Breast epithelium (tissue), 4 donors: ENCODE measurements at places on chromosomes 3 and 15. TPM values are rescaled to one million over a fixed set of nuclear protein-coding genes. Genes with fewer than 3 reads are reported as not detected.

ANKUB1 gene
- not detected for total RNA-seq

GRCh38 chr3:120304616-120305015 lies 19.6 kb upstream of the GPR156 start:
- H3K36me3 ChIP-seq, result no peaks in the 10 kb centered on the region
- no peak overlapping the region for H3K4me3 ChIP-seq
- H3K27ac ChIP-seq, result no peak overlapping the region
- no peak for DNase-seq
- no peaks in the 10 kb centered on the region for H3K4me1 ChIP-seq
- no peaks in the 10 kb centered on the region for H3K27me3 ChIP-seq

GRCh38 chr15:47599806-47600205 lies 117.5 kb upstream of the SEMA6D start:
- H3K27me3 ChIP-seq, result no peaks in the 10 kb centered on the region
- H3K4me1 ChIP-seq, result no peaks in the 10 kb centered on the region
- no peaks in the 10 kb centered on the region for H3K36me3 ChIP-seq
- no peak for DNase-seq
- no peak overlapping the region for H3K4me3 ChIP-seq
- H3K27ac ChIP-seq, result no peak overlapping the region

- no peak overlapping the region for H3K4me3 ChIP-seq
- no peaks in the 10 kb centered on the region for H3K4me1 ChIP-seq
- no peaks in the 10 kb centered on the region for H3K27me3 ChIP-seq
- no peak for DNase-seq
- no peaks in the 10 kb centered on the region for H3K36me3 ChIP-seq
- no peak overlapping the region for H3K27ac ChIP-seq
These were observed 8.0 kb downstream of the TM6SF1 start for GRCh38 chr15:83115410-83115809.

DNA sequence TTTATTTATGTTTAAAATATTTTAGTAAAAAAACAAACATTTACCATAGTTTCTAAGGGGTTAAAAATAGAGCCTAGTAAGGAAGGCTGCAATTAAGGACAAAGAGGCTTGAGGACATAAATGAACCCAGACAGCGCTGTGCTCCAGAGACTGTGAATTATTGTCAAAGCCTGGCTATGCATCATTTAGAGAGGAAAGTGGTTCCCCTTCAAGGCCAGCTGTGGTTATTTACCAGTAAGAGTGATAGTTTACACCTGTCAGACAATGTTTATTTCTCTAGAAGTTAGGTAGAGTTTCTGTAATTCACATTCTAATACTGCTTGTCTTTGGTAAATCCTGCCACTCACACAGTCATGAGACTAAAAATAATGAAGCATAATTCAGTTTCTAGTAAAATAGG lies 32.4 kb upstream of the PIK3R4 start:
- no peaks in the 10 kb centered on the region for H3K27me3 ChIP-seq
- no peak overlapping the region for H3K27ac ChIP-seq
- no peak for DNase-seq
- H3K4me1 ChIP-seq, result no peaks in the 10 kb centered on the region
- no peaks in the 10 kb centered on the region for H3K36me3 ChIP-seq

- H3K4me1 ChIP-seq, result no peaks in the 10 kb centered on the region
- no peak overlapping the region for H3K4me3 ChIP-seq
- no peaks in the 10 kb centered on the region for H3K27me3 ChIP-seq
- H3K36me3 ChIP-seq, result no peaks in the 10 kb centered on the region
- no peak overlapping the region for H3K27ac ChIP-seq
These were observed 152.2 kb downstream of the NEK11 start for GRCh38 chr3:131178710-131179375.

ZPLD1 gene
- 0.33 TPM for total RNA-seq

- H3K27ac ChIP-seq, result no peak overlapping the region
- H3K36me3 ChIP-seq, result peaks cover 5% of the 10 kb centered on the region
- H3K27me3 ChIP-seq, result no peaks in the 10 kb centered on the region
These were observed 77.7 kb upstream of the LIMD1 start for GRCh38 chr3:45516829-45517228.

CFAP100 gene
- total RNA-seq, result not detected

GRCh38 chr15:33742306-33742705 lies 226.0 kb upstream of the CHRM5 start:
- DNase-seq, result no peak
- no peaks in the 10 kb centered on the region for H3K36me3 ChIP-seq
- H3K4me1 ChIP-seq, result no peaks in the 10 kb centered on the region

DNA sequence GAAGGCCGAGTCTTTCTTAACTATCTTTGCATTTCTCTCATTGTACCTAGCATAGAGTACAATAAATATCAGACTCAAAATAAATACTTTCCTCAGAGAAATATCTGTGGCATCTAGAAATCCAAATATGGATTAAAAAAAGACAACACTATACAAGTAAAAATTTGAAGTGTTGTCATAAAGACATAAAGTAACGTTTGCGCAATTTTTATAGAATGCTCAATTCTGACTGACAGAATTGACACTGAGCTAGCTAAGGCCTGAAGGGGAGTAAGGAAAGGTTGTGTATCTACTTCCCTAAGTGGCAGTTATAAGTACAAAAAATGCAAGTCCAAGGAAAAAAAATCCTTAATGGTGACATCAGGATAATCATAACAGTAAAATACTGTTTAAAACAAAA lies 1.1 kb downstream of the SEC11A start:
- no peaks in the 10 kb centered on the region for H3K36me3 ChIP-seq
- no peak overlapping the region for H3K27ac ChIP-seq
- no peaks in the 10 kb centered on the region for H3K4me1 ChIP-seq
- H3K27me3 ChIP-seq, result no peaks in the 10 kb centered on the region
- H3K4me3 ChIP-seq, result peak overlapping the region; percentile 83
- DNase-seq, result no peak

GRCh38 chr3:151891721-151892120 lies 18.3 kb downstream of the SUCNR1 start:
- no peaks in the 10 kb centered on the region for H3K27me3 ChIP-seq
- H3K27ac ChIP-seq, result no peak overlapping the region
- no peak for DNase-seq
- H3K4me3 ChIP-seq, result no peak overlapping the region

DNA sequence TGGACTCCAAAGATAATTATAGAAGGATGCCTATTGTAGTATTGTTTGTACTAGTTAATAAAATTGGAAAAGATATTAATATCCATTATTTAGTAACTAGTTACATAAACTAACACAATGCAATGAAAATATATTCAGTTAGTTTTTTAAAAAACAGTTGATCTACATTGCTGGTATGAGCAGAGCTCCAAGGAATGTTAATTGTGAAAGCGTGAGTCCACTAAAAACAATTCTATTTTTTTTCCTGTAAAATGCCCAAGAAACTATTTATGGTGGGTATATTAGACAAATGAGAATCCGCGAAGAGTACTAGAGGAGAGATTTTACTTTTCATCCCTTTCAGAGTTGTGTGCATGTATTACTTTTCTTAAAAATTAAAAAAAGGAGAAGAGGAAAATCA lies 104.3 kb downstream of the MCTP2 start:
- H3K27ac ChIP-seq, result no peak overlapping the region
- H3K36me3 ChIP-seq, result no peaks in the 10 kb centered on the region
- DNase-seq, result no peak
- no peaks in the 10 kb centered on the region for H3K27me3 ChIP-seq

- no peaks in the 10 kb centered on the region for H3K4me1 ChIP-seq
- H3K4me3 ChIP-seq, result no peak overlapping the region
- DNase-seq, result no peak
- H3K27ac ChIP-seq, result no peak overlapping the region
These were observed 156.0 kb downstream of the RPLP1 start for GRCh38 chr15:69608661-69609060.

- H3K27me3 ChIP-seq, result no peaks in the 10 kb centered on the region
- H3K36me3 ChIP-seq, result no peaks in the 10 kb centered on the region
- peaks cover 6% of the 10 kb centered on the region for H3K4me1 ChIP-seq
These were observed 11.8 kb downstream of the TOP2B start for GRCh38 chr3:25652921-25653320.

GRCh38 chr3:195224156-195224979 lies 46.6 kb downstream of the XXYLT1 start:
- no peaks in the 10 kb centered on the region for H3K27me3 ChIP-seq
- DNase-seq, result no peak
- no peaks in the 10 kb centered on the region for H3K36me3 ChIP-seq
- peak overlapping the region; percentile 57 for H3K27ac ChIP-seq
- H3K4me1 ChIP-seq, result no peaks in the 10 kb centered on the region
- no peak overlapping the region for H3K4me3 ChIP-seq

GRCh38 chr3:147405231-147406027 lies 914 bp downstream of the ZIC4 start:
- peaks cover 3% of the 10 kb centered on the region for H3K4me1 ChIP-seq
- H3K36me3 ChIP-seq, result no peaks in the 10 kb centered on the region
- no peak overlapping the region for H3K27ac ChIP-seq
- no peak for DNase-seq

DNA sequence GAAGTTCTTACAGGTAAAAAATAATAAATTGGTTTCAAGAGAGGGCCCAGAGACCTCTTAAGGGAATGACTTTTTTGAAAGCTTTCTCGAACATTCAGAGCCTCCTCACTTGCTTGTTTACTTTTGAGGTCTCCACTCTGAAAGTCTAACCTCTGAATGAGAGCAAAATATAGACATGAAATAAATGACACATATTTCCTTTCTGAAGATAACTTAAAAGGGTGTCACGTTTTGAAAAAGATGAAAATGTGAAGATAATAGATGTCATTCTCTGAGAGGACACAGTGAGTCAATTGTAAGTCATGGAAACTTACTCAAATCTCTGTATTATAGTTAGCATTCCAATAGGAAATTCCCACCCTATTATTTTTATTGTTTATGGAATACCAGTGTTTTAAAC lies 44.6 kb downstream of the HACD2 start:
- DNase-seq, result no peak
- no peaks in the 10 kb centered on the region for H3K27me3 ChIP-seq
- no peak overlapping the region for H3K4me3 ChIP-seq
- H3K27ac ChIP-seq, result no peak overlapping the region
- no peaks in the 10 kb centered on the region for H3K36me3 ChIP-seq

TPRG1 gene
- total RNA-seq, result 29.2 TPM

- H3K27me3 ChIP-seq, result no peaks in the 10 kb centered on the region
- H3K27ac ChIP-seq, result no peak overlapping the region
- no peaks in the 10 kb centered on the region for H3K4me1 ChIP-seq
- no peak overlapping the region for H3K4me3 ChIP-seq
- no peak for DNase-seq
- H3K36me3 ChIP-seq, result no peaks in the 10 kb centered on the region
These were observed 16.6 kb upstream of the PARP6 start for GRCh38 chr15:72288796-72289596.

DNA sequence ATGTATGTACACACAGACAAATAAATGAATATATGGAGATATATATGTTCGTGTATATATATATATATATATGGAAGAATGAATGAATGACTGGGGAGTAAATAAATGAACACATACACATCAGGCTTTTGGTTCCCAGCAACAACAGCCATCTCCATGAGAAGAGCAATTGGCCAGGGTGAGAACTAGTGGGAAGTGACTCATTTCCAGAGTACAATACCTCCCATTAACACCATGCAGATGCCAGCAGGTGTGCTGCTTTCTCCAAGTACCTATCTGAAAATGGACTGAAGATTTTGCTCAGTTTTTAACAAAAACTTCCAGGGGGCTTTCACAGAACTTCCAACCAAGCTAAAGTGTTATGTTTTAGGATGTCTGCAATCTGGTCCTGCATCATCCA lies 179.8 kb upstream of the SLC2A2 start:
- no peaks in the 10 kb centered on the region for H3K27me3 ChIP-seq
- no peaks in the 10 kb centered on the region for H3K36me3 ChIP-seq
- DNase-seq, result no peak
- no peak overlapping the region for H3K4me3 ChIP-seq
- H3K27ac ChIP-seq, result no peak overlapping the region
- no peaks in the 10 kb centered on the region for H3K4me1 ChIP-seq

GRCh38 chr15:84606653-84607120 lies 5.9 kb downstream of the ZSCAN2 start:
- no peaks in the 10 kb centered on the region for H3K4me1 ChIP-seq
- no peak overlapping the region for H3K27ac ChIP-seq
- no peak overlapping the region for H3K4me3 ChIP-seq
- no peaks in the 10 kb centered on the region for H3K27me3 ChIP-seq
- H3K36me3 ChIP-seq, result no peaks in the 10 kb centered on the region

DNA sequence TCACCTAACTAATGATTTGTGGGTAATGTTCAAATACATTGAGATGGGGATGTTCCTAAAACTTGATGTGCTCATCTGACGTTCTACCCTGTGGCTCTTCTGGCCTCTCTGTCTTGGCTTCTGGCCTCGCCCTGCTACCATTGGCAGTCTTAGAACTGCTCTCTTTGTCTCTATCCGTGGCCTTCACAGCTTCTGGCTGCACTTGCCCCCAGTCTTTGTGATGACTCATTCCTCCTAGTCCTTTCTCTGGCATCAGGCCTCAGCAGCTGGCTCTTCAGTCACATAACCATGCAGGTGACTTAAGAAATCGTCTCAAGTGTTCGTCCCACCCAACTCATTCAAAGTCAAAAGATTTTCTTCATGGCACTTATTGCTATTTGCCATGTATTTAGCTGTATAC lies 188.1 kb downstream of the BBX start:
- no peaks in the 10 kb centered on the region for H3K4me1 ChIP-seq
- H3K4me3 ChIP-seq, result no peak overlapping the region
- no peaks in the 10 kb centered on the region for H3K36me3 ChIP-seq
- no peak overlapping the region for H3K27ac ChIP-seq

DNA sequence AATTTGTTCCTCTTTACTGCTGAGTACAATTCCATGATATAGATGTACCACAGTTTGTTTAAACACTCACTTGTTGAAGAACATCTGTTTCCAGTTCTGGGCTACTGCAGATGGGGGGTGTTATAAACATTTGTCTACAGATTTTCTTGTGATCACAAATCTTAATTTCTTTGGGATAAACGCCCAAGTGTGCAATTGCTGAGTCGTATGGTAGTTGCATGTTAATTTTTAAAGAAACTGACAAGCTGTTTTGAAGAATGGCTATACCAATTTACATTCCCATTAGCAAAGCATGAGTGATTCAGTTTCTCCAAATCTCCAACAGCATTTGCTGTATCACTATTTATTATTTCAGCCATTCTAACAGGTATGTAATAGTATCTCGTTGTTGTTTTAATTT lies 242.0 kb upstream of the MRPL3 start:
- H3K27ac ChIP-seq, result no peak overlapping the region
- H3K4me1 ChIP-seq, result no peaks in the 10 kb centered on the region
- H3K27me3 ChIP-seq, result no peaks in the 10 kb centered on the region
- no peak overlapping the region for H3K4me3 ChIP-seq
- DNase-seq, result no peak

DNA sequence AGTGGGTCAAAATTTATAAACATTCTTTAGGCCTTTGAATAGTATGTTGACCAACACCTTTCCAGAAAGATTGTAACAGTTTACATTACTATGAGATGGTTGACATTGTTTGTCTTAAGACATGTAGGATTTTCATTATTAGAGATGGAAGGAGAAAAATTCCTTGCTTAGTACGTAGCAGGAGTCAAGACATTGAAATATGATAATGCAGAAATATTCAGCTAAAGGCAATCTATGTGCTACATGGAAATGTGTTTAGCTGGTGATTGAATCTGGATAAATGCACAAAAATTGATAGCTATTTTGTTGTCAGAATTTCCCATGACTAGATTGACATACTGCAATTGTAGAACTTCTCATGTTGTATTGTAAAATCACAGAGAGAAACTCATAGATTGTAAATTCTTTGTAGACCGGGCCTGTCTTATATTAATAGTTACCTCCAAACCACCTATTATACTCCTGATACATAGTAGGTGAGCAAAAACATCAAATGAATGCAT lies 370.4 kb upstream of the CBLB start:
- no peaks in the 10 kb centered on the region for H3K27me3 ChIP-seq
- no peak overlapping the region for H3K4me3 ChIP-seq
- no peaks in the 10 kb centered on the region for H3K36me3 ChIP-seq
- no peak for DNase-seq
